ENCODE measurements at places on chromosomes 5 and 9.

GRCh38 chr5:91641730-91642350 is 258.7 kb upstream of the ARRDC3 start:
- DNase-seq, result no peak

GRCh38 chr5:12322042-12322441 is 417.8 kb upstream of the CTNND2 start:
- DNase-seq, result no peak

- no peak for DNase-seq
Measured at GRCh38 chr5:137220523-137220927, 278.6 kb downstream of the SPOCK1 start.

GRCh38 chr5:38639377-38640358 is 83.2 kb upstream of the LIFR start:
- no peak for DNase-seq

GRCh38 chr5:143290125-143290524 is 113.4 kb downstream of the NR3C1 start:
- no peak for DNase-seq

DNA sequence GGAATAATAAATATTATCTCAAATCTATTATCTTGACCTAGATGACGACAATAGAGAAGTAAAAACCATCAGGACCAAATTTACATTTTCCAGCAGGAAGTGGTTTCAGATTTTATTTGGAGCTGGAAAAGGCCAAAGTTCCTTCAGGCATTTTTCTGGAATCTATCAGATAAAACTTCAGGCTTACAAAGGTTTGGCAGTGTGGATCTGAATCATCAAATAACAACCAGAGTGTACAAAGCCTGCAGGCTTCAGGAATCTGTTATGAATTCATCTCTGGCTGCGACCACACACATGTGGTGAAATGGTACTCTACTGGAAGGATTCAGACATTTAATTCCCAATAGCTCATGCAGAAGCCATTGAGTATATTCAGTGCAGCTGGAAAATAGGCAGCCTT is 726.4 kb upstream of the GRAMD2B start:
- DNase-seq, result no peak

DNA sequence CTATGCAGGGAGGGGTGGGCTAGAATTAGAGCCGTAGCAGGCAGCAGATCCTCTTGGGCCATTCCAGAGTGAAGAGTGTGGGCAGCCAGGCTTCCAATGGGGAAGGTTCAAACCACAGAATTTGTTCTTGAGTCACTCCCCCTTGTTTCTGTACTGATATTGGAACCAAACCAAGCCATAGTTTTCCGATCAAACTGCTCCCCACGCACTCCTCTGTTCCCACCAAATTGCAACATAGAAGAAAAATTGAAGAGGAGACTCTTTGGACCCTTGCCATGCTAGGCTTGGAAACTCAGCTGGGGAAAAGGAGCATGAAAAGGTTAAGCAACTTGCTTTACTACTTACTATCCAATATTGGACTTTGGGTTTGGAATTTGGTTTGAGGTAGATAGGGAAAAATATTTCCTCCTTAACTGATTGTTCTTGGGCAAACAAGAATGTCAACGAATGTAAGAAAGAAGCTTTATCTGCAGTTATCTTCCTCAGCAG is 165.8 kb upstream of the NR3C1 start:
- no peak for DNase-seq

- no peak for DNase-seq
Measured at GRCh38 chr5:142864290-142865260, 94.4 kb downstream of the ARHGAP26 start.

DNA sequence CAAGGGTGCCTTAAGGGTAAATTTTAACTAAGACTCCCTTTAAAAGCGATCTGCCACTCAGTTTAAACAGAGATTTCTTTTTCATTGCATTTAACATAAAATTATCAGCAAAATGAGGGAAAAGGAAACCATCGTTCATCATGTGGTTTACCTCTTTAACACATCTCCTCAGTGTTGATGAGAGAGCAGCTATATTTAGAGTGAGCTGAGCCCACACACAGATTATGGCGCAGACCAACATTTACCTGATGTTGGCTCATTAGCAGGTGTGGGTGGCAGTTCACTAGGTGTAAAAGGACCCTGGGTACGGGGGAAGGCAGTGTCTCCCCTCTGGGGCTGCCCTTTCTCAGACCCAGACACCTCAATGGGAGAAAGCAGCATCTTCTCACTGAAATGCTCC is 149.8 kb downstream of the ENTREP1 start:
- no peak for DNase-seq

- no peak for DNase-seq
Measured at GRCh38 chr9:11933926-11934325, 759.3 kb upstream of the TYRP1 start.

- no peak for DNase-seq
Measured at GRCh38 chr9:113223963-113224362, 2.6 kb downstream of the SLC31A1 start.

DNA sequence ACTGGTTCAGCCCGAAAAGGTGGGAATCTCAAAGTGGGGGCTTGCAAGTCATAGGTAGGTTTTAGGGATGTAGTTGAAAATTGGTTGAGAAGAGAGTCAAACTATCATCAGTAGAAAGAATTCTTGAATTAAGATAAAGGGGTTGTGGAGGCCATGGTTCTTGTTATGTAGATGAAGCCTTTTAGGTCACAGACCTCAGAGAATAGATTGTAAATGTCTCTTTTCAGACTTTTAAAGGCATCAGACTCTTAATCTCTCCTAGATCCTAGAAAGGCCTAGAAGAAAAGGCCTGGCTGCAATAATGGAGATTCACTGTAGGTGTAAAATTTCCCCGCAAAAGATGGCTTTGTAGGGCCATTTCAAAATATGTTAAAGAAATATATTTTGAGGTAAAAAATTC is 96.4 kb downstream of the PSAT1 start:
- DNase-seq, result no peak
